ENCODE measurements at places on chromosomes 3 and 15. TPM values are rescaled to one million over a fixed set of nuclear protein-coding genes. Genes with fewer than 3 reads are reported as not detected.

Gene ADGRG7
- total RNA-seq = not detected

DNA sequence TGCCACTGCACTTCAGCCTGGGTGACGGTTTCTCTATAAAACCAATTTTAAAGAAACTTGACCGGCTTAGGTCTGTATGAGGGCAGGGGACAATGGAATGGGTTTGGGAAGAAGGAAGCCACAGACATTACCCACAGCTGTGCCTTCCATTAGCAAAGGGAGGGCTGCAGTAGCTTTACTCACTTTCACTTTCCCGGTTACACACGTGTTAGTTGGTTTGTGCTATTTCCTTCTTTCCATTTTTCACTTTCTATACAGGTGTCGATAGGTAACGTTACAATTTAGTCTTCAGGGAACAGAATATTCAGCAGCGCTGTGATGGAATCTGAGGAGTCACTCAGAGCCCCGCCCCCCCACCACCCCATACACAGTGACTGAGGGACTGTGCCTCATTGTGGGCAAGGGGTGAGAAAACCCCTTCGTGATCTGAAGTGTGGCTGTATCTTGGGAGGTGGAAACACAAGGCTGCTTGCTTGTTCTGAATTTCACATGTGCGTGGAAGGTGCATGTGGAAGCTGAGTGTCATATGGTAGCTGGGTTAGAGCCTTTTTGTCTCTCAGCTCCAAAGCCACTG, 44.8 kb upstream of the RPL32 start:
- DNase-seq = no peak

Gene UBA3
- 75.3 TPM for total RNA-seq

DNA sequence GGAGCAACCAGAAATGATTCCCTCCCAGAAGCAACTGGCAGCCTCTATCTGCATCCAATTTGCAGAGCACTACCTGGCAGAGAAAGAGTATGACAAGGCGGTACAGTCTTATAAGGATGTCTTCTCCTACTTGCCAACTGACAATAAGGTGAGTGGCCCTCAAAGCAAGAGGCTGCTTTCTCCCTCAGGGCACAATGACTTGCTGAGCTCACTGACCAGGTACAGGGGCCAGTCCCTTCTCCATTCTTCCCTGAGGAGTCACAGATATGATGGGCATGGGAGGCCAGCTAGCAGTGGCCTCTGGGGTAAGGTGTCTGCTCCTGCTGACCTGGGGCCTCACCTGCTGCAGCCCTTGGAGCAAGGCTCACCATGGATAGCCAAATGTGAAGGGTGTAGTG, 20.3 kb downstream of the CSRNP1 start:
- no peak for DNase-seq

GRCh38 chr3:153577059-153577736, 415.2 kb downstream of the RAP2B start:
- DNase-seq = no peak

Gene CLEC3B
- total RNA-seq = 57.1 TPM

DNA sequence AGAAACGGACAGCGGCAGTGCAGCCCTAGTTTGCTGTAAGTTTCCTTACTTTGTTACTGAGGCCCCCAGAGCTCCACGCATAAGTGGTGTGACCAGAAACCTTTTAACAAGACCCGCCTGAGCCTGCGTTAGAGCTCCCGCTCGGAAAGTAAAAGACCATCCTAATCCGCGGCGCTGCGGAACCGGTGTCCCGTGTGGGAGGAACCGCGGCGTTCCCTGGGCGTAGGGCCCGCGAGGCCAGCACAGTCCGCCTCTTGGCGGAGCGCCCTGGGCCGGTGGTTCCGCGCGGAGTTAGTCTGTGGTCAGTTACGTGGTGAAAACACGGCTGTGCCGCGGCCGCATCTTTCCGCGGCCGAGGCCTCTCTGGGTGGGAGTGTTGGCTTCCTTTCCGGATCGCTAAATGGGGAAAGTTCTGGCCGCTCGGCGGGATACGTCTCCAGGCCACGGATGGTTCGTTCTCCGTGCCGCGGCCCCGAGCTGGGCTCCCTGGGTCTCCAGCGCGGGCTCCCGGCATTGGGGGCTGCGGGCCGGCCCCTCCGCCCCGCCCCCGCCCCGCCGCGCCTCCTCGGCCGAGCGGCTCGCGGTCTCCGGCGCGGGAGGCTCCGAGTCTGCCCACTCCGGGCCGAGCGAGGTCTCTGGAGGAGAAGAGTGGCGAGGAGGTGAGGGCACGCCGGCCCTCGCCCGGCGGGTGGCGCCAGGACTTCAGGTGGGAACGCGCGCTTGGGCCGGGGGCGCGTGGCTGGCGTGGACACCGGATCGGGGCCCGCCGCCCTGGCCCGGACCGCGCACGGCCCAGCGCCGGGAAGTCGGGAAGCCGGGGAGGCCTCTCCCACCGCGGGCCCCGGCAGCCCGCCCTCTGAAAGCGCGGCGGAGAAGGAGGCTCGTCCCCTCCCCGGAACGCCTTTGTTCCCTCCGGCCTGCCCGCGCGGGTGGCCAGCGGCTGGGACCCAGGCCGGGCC, 754 bp downstream of the B3GNT5 start:
- peak; percentile 74 for DNase-seq

Gene ROBO2
- 22.1 TPM for total RNA-seq

GRCh38 chr15:93399121-93399520, 310.1 kb upstream of the RGMA start:
- no peak for DNase-seq

GRCh38 chr3:187740421-187741399, 4.6 kb downstream of the BCL6 start:
- peak; percentile 86 for DNase-seq

DNA sequence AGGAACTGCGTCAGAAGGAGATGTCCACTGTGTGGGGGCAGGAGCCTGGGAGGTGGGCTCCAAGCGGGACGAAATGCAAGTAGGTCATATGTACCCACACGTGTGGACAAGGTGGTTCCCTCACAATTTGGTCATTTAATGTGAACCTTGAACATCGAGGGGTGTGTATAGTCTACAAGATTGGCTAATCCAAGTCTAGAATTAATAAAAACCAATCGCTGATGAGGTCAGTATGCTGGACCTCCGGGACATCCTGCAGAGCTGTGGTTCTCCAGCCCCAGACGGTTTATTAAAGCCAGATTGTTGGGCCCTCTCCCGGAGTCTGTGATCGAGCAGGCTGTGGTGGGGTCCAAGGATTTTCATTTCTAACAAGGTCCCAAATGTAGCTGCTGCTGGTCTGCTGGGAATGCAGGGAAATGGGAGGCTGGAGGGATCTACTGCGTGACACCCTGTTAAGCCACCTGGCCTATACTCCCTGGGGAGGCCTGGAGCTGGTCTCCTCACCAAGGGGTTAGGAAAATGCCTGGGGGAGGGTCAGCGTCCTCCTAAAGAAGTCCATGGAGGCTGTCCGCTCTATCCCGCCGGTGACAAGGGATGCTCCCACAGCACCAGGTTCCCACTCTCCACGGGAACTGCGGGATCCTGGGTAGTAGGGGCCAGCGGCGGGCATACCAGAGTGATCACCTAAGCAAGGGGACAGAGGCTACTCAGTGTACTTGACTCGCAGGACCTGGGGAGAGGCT, 25.1 kb downstream of the PCSK6 start:
- DNase-seq = no peak

DNA sequence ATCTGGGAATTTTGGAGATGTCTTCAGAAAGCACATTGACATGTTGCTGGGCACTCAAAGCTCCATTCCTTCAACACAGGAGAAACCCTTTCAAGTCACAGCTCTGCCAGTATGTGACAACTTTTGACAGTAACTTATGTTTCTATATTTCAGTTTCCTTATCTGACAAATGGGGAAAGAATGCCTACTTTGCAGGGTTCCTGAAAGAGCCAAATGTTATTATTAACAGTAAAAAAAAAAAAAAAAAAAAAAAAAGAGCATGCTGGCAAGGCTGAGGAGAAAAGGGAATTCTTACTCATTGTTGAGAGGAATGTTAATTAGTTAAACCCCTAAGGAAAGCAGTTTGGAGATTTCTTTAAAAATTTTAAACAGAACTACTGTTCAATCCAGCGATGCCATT, 272.5 kb upstream of the TGFBR2 start:
- no peak for DNase-seq

Gene ALG3
- 19.6 TPM for total RNA-seq

DNA sequence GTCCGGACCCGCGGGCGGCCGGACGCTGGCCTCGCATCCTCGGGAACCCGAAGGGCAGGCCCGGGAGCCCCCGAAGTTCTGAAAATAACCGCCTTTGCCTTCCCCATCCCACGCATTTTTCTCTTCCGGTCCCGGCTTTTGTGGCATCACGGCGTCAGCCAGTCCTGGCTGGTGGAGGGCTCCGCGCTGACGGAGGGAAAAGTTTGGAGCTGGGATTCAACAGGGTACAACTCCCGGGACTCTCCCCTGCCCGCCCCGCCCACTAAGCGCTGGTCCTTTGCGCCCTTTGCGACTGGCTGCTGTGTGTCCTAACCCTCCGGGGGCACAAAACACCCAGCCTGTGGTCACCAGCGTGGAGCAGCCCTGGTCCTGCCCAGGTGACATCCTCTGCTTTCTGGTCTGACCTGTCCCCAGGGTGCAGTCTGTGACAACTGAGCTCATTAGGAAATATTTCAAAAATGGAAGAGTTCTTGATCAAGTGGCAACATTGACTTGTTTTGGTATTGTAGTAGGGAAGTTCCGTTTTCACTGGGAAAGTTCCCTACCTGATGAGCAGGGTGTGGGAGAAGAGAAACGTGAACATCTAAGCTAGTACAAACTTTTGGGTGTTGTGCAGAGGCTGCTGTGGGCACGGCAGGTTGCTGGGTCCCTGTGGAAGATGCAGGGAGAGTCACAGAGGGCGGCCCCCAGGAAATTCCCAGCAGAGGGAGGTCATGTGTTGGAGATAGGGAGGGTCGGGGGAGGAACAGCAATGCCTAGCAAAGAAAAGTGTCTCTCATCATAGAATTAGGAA, 775 bp downstream of the ARNT2 start:
- peak; percentile 52 for DNase-seq

Gene C3orf22
- not detected for total RNA-seq

DNA sequence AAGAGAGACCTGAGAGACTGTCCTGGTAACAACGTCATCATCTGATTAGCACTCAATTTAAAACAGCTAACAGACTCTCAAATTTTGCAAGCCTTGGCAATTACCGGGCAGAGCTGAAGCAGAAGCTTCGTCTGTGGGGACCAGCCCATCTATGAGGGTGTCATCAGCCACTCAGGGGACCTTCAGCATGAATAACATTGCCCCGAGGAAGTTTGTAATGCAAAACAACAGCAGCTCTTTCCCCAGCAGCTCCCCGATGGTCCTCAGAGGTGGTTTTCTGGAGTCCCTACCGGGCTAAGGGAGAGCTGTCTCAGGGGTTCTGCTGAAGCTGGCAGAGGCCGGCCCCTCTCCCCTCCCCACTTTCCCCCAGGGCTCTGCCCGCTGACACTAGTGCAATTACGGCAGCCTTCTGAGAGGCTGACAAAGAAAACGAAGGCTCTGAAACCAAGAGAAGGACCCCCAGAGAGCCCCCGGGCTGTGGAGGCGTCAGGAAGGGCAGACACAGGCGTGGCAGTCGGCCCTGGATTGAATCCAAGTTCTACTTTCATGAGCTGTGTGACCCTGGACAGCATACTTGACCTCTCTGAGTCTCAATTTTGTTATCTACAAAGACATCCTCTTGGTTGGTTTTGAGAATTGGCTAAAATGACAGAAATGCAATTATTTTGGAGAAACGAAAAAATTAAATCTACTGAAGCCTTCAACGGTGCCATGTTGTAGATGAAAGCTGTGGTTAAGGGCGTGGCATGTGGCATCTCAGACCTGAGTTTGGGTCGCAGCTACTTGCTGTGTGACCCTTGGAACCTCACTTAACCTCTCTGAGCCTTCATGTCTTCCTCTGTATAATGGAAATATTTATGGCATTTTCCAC, 102.1 kb upstream of the TLE3 start:
- DNase-seq = peak; percentile 19

- DNase-seq = peak; percentile 17
Observed at GRCh38 chr15:68504681-68505170, 72.8 kb upstream of the ITGA11 start.

GRCh38 chr15:78800189-78800588, 11.1 kb downstream of the ADAMTS7 start:
- DNase-seq = no peak

GRCh38 chr3:49873623-49874022, 3.9 kb upstream of the CAMKV start:
- DNase-seq = no peak

DNA sequence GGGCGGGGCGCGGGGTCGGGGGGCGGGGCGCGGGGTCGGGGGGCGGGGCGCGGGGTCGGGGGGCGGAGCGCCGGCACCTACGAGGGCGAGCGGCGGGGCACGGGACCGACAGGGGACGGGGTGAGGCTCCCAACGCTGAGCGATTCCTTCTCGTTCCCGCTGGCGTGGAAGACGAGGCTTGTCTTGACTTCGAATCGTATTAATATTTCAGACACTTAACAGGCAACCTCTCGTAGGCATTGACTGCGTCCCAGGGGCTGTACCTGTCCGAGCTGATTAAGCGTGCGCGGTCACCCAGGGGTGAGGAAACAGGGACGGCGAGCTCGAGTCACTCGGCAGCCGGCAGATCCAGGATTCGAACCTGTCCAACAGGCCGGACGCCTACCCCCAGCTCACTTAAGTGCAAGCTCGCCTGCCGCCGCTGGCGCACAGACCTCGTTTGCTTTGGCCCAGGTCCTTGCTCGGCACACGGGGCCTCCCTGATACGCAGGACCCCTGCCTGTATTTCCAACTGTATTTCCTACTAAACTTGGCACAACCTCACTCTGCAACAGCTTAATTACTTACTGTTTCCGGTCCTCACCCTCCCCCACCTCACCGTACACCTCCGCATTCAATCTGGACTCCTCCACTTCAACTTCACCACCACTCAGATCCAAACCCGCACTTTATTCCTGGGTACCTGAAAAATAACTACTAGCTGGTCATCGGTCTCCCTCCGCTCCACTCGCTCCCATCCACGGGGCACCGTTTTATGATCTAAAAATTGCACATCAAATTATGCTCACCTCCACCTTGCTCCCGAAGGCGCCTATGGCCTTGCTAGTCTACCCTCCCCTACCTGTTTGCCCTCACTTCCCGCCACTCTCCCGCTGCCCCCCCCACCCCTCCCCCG, 722 bp upstream of the ZXDC start:
- DNase-seq = peak; percentile 61

GRCh38 chr3:66149269-66149668, 71.5 kb upstream of the SLC25A26 start:
- DNase-seq = no peak

GRCh38 chr3:99637016-99637367, 1.4 kb upstream of the COL8A1 start:
- peak; percentile 45 for DNase-seq

- DNase-seq = no peak
Observed at GRCh38 chr3:148951599-148952361, 39.6 kb upstream of the GYG1 start.

Gene ADAMTS9
- 165 TPM for total RNA-seq

DNA sequence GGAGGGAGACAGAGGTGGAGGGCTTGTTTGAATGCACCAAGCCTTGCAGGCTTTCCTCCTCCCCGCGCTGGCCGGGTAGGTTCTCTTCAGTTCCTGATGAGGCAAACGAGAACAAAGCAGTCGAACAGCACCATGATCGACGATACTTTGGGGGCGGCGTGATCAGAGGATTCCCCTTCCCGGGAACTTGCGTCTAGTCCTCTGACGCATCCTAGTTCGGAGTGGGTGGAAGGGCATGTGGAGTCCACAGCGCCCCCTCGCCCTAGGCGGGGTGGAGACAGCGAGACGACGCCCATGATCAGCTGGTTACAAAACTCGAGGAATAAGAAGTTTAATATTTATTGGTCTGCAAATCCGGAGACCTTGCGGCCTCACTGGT, 452 bp upstream of the SV2B start:
- peak; percentile 45 for DNase-seq

GRCh38 chr15:44246521-44247268, 41.8 kb upstream of the GOLM2 start:
- peak; percentile 11 for DNase-seq

Gene KCNMB3
- 3.9 TPM for total RNA-seq
